ENCODE measurements at places on chromosomes 1 and 21.

- peak; percentile 57 for DNase-seq
Measured at GRCh38 chr1:23168079-23168444, 594 bp downstream of the LUZP1 start.

DNA sequence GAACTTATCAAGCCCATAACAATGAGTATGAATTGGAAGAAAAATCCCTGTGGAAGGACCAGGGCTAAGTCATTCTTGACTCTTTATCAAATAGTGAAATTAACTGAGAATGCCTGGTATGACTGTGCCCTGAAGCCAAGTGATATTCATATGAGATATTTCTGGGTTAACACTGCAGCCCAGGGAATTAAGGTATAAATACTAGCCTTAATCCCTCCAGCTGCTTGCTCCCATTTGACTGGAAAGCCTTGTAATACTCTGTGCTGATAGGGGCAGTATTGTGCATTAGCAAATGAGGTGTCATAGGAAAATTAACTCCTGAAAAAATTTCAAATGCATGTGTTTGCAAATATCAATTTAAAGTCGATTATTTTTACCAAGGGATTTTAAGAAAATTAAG lies 568.8 kb downstream of the LMO4 start:
- no peak for DNase-seq

- no peak for DNase-seq
Measured at GRCh38 chr1:165456861-165457260, 11.9 kb upstream of the RXRG start.

DNA sequence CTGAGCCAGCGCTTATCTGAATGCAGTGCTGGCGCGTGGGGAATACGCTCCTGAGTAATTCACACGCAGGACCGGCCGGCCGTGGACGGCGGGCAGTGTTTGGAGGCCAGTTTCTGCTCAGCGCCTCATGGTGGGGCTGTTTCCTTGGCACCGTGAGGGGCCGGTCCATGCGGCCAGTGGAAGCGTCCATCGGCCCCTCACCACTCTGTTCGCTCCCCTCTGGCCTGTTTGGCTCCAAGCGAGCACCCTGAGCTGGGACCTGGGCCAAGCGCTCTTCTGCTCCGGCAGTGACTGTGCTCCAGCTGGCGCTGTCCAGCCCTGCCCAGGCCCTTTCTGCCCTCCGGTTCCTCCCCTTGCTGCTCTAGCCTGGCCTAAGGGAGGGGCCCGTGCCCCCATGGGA lies 16.3 kb upstream of the PLCH2 start:
- no peak for DNase-seq

DNA sequence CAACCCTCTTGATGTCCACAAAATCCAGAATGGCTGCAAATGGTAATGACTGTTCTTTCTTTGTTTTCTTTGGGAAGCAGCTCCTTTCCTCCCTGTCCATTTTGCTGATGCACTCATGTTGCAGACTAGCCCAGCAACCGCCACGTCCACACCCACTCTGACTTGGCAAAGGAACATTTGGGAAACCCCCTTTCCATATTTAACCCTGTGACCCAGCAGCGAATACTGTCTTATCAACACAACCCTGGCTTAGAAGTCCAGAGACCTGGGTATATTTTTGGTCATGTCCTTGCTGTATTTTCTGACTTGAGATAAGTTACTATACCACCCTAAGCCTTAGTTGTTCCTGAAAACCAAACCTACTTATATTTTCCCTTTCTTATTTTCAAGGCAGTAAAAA lies 18.1 kb upstream of the SHE start:
- DNase-seq: no peak

GRCh38 chr1:118186026-118186425 lies 998 bp upstream of the SPAG17 start:
- DNase-seq: no peak

- no peak for DNase-seq
Measured at GRCh38 chr1:25748531-25749205, 51.3 kb upstream of the SELENON start.

- peak; percentile 20 for DNase-seq
Measured at GRCh38 chr1:247681288-247681897, 1.9 kb upstream of the OR13G1 start.

DNA sequence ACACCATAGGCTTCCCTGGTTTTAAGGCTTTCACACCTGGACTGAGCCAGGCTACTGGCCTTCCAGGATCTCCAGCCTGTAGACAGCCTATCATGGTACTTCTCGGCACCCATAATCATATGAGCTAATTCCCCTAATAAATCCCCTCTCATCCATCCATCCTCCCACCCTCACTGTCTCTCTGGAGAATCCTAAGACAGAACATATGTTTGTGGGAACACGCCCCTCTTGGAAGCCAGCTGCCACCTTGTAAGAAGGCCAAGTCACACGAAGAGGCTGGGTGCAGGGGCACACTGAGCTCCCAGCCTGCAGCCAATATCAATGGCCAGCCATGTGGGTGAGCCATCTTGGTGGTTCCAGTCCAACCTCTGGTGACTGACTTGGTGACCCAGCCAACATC lies 7.4 kb downstream of the CLCC1 start:
- DNase-seq: no peak

- DNase-seq: no peak
Measured at GRCh38 chr21:33712022-33712803, 69.9 kb downstream of the ITSN1 start.

Data from germinal center (tissue), 1 donor.